ENCODE measurements at places on chromosomes 11 and 22.

DNA sequence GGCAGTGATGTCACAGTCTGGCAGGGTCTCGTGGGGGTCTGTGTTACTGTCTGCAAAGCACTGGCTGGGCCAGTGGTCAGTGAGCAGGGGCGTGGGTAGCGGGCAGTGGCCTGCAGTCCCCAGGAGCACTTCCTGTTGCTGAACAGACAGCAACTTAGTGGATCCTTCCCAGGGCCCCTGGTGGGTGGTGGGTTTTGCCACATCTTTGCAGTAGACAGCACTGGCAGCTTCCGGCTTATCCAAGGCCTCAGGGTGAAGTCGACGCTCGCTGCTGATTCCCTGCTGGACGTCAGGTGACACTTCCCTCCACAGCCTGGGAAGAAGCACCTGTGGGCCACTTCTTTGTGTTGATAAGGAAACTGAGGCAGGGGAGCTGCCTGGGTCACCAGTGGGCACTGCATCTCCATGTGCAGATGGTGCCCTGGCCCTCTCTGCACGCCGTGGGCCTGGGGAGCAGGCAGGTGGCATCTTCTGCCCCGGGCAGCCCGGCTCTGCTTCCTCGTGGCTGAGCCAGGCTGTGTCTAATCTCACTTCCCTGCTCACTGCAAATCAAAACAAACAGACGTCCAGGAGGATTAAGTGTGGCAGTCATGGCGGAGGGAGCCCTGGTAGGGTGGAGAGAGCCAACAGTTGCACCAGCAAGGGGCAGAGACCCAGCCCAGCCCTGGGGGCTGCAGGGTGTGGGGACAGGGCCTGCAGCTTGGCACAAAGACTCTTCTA lies 79.8 kb downstream of the KCNQ1 start:
- DNase-seq: no peak

GRCh38 chr22:35653824-35654223 lies 5.6 kb downstream of the APOL6 start:
- no peak for DNase-seq

- no peak for DNase-seq
Observed at GRCh38 chr11:12266943-12267342, 110.4 kb upstream of the PARVA start.

GRCh38 chr11:121456816-121457431 lies 4.2 kb upstream of the SORL1-AS1 start:
- no peak for DNase-seq

GRCh38 chr11:92340839-92341238 lies 116.2 kb downstream of the FAT3 start:
- no peak for DNase-seq

DNA sequence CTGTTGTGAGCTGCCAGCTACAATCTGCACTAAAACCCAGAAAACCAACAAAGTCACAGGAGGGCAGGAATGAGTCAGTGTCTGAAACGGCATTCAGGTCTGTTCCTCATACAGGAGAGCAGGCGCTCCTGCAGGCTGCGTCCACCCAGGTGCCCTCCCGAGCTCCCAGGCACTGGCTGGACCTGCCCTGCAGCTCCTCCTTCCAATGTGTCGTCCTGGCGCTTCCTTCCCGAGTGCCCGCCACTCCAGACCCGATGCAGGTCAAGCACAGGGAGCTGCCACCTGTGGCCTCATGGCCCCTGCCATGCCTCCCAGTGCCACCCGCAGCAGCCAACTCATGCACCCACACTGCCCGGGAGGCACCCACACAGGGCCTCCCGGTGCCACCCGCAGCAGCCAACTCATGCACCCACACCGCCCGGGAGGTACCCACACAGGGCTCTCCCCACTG lies 12.0 kb downstream of the BRD1 start:
- no peak for DNase-seq

DNA sequence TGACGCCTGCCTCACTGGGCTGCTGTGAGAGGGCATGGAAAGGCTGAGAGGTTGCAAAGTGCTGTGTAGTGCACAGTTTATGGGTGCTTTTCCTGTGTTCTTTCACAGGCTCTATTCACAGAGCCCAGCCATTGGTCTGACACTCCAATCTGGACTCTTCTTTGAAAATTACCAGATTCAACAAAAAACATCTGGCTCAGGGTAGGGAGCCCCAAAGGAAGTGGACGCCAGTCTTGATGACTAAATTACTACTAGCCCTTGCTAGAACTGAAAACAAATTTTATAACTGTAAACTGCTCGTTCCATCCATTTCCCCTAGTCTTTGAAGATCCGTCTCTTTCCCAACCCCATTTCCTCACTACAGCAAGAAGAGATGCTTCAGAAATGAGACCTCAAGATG lies 178.6 kb downstream of the TENM4 start:
- DNase-seq: no peak

- no peak for DNase-seq
Observed at GRCh38 chr11:102798012-102798746, at the start of gene MMP1. Gene MMP1, minus strand, starts transcription at chr11:102798160. Its CDS starts 68 bp downstream, at chr11:102798092.

- DNase-seq: no peak
Observed at GRCh38 chr11:41237382-41237781, 222.1 kb downstream of the LRRC4C start.

GRCh38 chr11:61739966-61740365 lies 12.5 kb upstream of the MYRF start:
- no peak for DNase-seq

GRCh38 chr11:107545101-107545514 lies 20.4 kb downstream of the ALKBH8 start:
- DNase-seq: no peak

DNA sequence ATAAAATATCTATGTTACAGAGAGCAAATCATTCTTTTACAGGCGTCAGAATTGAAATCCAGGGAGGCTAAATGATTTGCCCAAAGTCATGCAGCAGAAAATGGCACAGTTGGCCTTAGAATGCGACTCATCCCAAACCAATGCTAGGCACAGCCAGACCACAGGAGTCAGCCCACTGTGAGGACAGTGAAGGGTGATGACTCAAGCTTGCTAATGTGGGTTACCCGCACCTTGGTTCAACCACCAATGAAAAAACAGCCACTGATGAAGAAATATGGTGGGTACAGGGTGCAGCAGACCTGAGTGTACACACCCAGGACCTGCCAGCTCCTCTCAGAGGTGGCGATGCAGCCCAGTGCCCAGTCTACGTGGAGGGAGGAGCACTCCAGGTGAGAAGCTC lies 89.7 kb downstream of the ZC3H12C start:
- no peak for DNase-seq

DNA sequence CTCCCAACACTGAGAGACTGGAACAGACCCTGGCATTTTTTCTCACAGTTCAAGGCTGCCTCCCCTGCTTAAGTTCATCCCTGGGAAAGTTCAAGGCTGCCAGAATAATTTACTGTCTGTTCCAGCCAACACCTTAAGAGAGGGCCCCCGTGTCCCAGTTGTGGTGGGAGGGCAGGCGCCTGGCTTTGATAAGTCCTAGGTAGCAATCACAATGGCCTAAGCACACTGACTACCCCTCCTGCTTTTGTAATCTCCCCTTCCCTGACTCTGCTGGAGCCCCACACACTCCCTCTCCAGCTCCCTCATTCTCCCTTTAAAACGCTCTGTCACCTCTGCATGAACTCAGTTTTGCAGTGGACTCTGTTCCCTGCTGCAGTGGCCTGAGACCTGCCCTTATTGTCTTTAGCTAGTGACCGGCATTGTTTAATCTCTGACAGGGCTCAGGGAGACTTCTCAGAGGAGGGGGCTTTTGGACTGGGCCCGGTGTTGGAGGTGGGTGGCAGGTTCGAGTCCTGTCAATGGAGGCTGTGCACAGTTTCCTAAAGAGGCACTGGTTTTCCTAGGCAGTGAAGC lies 507.2 kb downstream of the TBC1D22A start:
- DNase-seq: no peak

- no peak for DNase-seq
Observed at GRCh38 chr11:102950622-102951081, 4.9 kb downstream of the MMP13 start.

DNA sequence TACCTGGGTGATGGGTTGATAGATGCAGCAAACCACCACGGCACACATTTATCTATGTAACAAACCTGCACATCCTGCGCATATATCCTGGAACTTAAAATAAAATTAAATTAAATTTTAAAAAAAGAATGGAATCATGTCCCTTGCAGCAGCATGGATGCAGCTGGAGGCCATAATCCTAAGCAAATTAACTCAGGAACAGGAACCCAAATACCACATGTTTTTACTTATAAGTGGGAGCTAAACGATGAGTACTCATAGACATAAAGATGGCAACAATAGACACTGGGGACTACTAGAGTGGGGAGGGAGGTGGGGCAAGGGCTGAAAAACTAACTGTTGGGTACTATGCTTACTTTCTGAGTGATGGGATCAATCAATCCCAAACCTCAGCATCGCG lies 40.9 kb downstream of the CWC15 start:
- DNase-seq: no peak

DNA sequence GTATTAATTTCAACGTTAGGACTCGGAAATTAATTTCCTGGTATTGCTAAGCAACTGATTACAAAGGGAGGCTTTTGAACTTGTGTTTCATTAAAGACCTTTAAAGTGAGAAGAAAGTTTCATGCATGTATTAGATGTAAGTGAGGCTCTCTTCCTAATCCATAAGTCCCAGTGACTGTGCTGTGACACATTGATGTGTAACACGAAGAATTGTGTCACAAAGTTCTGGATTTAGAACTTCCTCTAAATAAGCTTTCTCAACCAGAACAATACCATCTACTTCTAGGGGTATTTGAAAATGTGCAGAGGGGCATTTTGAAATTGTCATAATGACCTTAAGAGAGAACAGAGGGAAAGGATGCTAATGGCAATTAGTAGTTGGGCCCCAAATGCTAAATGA lies 14.4 kb downstream of the DCUN1D5 start:
- DNase-seq: no peak

DNA sequence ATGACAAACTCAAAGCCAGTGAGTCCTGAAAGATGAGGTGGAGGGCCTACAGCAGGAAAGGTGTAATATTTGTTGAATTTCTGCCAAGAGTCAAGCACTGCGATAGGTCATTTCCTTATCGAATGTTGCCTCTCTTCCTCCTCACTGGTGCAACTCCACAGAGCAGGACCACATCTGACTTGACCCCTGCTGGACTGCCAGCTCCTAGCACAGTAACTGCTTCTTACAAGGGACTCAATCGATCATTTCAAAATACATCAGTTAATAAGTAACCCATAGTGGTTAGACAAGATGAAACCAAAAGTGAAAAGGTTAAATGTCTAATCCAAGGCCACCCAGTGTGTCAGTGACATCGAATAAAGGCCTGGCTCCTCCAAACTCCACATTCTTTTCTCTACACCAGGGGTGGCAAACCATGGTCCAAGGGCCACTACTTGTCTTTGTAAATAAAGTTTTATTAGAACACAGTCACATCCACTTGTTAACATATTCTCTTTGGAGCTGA lies 98.5 kb upstream of the CSNK2A3 start:
- DNase-seq: no peak

GRCh38 chr11:1574238-1574932 lies 2.3 kb upstream of the DUSP8 start:
- no peak for DNase-seq

GRCh38 chr11:35010654-35011053 lies 94.2 kb downstream of the PDHX start:
- DNase-seq: no peak

Measured in cortex of kidney (tissue), 1 donor.